ENCODE measurements at places on chromosomes 7 and 10.

GRCh38 chr10:42866115-42866995 lies 83.8 kb downstream of the BMS1 start:
- DNase-seq, result peak; percentile 75

GRCh38 chr10:118139321-118139720 lies 92.6 kb upstream of the RAB11FIP2 start:
- DNase-seq, result no peak

DNA sequence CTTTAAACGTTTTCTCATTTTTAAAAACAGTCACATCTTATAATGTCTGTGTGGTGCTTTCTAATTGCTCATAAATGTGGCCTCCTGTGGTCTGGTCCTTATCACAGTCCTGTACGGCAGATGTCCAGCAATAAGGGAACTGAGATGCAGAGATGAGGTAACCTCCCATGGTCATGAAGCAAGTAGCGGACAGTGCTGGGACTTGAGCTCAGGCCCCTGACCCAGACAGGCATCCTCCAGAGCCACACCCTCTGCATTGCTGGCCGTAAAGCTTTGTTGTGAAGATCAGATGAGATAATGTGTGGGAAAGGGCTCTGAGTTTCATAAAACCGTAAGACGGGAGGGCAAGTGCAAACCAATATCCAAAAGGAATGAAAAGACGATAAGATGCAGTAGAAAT lies 48.2 kb downstream of the DYNC2I1 start:
- no peak for DNase-seq

DNA sequence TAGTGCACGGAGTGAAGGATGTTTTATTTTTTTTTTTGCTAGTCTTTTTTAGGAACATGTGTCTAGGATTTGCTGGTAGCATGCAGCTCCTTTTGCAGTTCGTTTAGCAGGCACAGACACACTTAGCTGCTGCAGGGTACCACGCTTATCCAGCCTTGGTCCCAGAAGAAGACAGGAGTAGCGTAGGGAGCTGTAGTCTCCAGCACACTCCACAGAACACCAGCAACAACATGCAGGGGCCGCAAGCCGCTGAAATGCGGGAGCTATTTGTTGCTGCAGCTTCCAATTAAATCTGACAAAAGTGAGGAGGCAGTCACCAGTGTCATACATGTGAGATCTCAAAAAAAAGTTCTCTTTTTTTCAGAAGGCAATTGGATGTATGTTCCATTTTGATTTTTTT lies 486.2 kb upstream of the KLF6 start:
- no peak for DNase-seq

- DNase-seq, result peak; percentile 31
Observed at GRCh38 chr7:93943816-93944540, 22.4 kb downstream of the GNG11 start.

- no peak for DNase-seq
Observed at GRCh38 chr7:549066-549890, 29.6 kb upstream of the PDGFA start.

DNA sequence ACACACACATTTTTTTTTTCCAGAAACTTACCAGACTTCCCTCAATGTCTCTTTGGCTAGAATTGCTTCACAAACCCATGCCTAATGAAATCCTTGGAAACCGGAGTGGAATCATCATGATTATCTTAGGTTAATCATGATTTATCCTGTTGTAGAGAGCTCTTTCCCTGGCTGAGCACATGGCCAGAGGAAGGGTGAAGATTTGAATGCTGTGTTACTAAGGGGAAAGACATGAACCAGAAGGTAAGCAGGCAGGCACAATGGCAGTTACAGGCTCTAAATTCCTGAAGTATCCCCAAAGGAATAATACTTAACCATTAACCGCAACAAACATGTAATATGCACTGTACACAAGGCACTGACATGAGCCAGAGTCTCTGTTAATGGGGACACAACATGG lies 4.1 kb upstream of the RNF148 start:
- DNase-seq, result no peak

GRCh38 chr10:89175816-89176215 lies 31.3 kb downstream of the CH25H start:
- DNase-seq, result no peak

GRCh38 chr7:34361663-34362250 lies 296.3 kb upstream of the NPSR1 start:
- DNase-seq, result no peak

- no peak for DNase-seq
Observed at GRCh38 chr10:6046773-6047611, 15.2 kb downstream of the IL2RA start.

All from WERI-Rb-1 (cell line).